ENCODE measurements at places on chromosomes 6 and 20. TPM values are rescaled to one million over a fixed set of nuclear protein-coding genes. Genes with fewer than 3 reads are reported as not detected.

Gene TREML2
- 12.2 TPM for total RNA-seq

DNA sequence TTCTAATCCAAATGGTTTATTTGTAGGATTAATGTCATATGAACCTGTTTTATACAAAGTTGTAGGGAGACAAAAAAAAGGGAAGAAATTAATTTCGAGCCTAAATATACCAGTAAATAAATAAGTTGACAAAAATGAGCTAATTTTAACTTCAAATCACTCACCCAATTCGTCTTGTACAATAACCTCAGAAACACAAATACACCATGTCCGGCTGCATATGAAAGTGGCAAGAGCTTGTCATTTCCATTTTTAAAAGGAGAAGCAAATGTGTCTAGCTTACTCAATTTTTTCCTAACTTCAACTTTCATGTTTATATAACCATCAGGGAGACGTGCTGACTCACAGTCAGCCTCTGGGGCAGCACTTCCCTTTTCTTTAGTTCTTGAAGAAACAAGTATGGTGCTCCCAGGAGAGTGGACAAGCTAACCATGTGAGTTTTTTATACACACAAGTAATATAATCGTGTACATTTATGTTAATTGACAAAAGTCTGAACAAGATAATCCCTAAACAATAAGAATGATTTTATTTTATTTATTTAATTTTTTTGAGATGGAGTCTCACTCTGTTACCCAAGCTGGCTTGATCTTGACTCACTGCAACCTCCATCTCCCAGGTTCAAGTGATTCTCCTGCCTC is 55.5 kb upstream of the SGK1 start:
- peak; percentile 61 for DNase-seq

DNA sequence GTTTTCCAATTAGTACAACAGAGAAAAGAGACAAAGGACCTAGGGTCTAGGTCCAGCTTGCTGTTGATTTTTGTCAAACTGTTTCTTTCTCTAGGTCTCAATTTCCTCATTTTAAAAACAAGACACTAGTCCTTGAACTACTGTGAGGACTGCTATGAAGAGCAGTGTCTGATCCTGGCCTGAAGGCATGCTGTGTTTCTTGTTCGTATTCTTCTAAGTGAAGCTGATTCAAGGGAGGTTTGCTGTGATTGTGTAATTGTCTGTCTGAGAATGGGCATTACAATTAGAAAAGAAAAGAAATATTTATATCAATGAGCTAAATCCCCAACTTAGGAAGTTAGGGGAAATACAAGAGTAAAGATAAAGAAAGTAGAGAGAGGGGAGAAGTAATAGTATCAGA is 228.2 kb upstream of the SUPT3H start:
- DNase-seq: no peak

- DNase-seq: peak; percentile 19
Observed at GRCh38 chr6:12957321-12958051, 240.9 kb downstream of the PHACTR1 start.

- DNase-seq: no peak
Observed at GRCh38 chr20:19322061-19322985, 109.9 kb downstream of the SLC24A3 start.

Gene SYNGAP1
- total RNA-seq: 35.1 TPM

- no peak for DNase-seq
Observed at GRCh38 chr20:36483919-36484808, 57.2 kb upstream of the MYL9 start.

GRCh38 chr6:21278375-21278745 is 315.2 kb upstream of the SOX4 start:
- no peak for DNase-seq

Data from activated naive CD4-positive, alpha-beta T cell treated with anti-CD3 and anti-CD28 coated beads for 36 hours (primary cell).